ENCODE measurements at places on chromosomes 5 and 9. TPM values are rescaled to one million over a fixed set of nuclear protein-coding genes. Genes with fewer than 3 reads are reported as not detected.

ST8SIA4 gene
- polyA plus RNA-seq: 3.0 TPM

ACTBL2 gene
- polyA plus RNA-seq: not detected

EPB41L4B gene
- polyA plus RNA-seq: 160 TPM

TNFSF8 gene
- polyA plus RNA-seq: 11.7 TPM

PCDHB16 gene
- not detected for polyA plus RNA-seq

Data from sigmoid colon (tissue), 7 donors.